ENCODE measurements at places on chromosomes 4 and X. TPM values are rescaled to one million over a fixed set of nuclear protein-coding genes. Genes with fewer than 3 reads are reported as not detected.

Gene FAM47E
- not detected for total RNA-seq

DNA sequence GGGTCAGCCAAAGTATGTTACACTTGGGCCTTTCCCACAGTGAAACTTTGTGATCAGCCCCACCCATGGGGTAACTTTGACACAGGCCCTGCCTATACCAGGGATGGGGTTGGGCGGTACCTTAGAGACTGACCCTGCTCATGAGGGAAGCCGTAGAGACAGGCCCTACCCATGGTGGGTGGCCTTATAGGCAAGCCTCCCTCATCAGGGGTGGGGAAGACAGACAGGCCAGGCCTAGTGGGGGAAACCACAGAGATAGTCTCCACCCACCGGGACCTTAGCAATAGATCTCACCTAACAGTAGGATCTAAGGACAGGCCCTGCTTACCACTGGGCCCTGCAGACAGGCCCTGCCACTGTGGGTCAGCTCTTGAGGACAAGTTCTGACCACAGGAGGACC lies 6.8 kb downstream of the PLP2 start:
- no peak overlapping the region for H3K4me3 ChIP-seq
- no peak overlapping the region for H3K27ac ChIP-seq
- no peaks in the 10 kb centered on the region for H3K27me3 ChIP-seq
- DNase-seq, result no peak
- peaks cover 12% of the 10 kb centered on the region for H3K4me1 ChIP-seq

GRCh38 chr4:105194328-105195231 lies 47.9 kb downstream of the TET2 start:
- H3K4me1 ChIP-seq, result peaks cover 76% of the 10 kb centered on the region
- peak overlapping the region; percentile 92 for H3K27ac ChIP-seq
- DNase-seq, result no peak
- H3K27me3 ChIP-seq, result no peaks in the 10 kb centered on the region
- peak overlapping the region; percentile 21 for H3K4me3 ChIP-seq
- H3K36me3 ChIP-seq, result peaks cover 11% of the 10 kb centered on the region

DNA sequence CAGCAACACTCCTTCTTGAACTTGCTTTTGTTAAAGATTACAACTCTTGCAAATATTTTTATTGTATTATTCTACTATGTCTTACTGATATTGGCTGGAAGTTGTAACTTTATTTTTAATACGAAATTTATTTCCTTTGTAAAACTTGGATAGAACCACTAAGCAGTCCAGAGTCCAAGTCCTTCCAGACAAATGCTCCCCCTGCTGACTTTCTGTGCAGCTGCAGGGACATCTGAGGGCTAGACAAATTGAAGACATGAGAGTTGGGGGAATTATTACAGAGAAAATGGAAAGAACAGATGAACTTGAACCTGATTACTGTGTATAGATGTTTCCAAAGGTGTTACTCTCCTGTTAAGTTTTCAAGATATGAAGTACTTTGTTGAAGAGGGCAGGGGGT lies 238.8 kb downstream of the GRIA3 start:
- H3K27me3 ChIP-seq, result peaks cover 8% of the 10 kb centered on the region
- no peak overlapping the region for H3K4me3 ChIP-seq
- no peaks in the 10 kb centered on the region for H3K36me3 ChIP-seq
- DNase-seq, result no peak
- no peaks in the 10 kb centered on the region for H3K4me1 ChIP-seq
- no peak overlapping the region for H3K27ac ChIP-seq

DNA sequence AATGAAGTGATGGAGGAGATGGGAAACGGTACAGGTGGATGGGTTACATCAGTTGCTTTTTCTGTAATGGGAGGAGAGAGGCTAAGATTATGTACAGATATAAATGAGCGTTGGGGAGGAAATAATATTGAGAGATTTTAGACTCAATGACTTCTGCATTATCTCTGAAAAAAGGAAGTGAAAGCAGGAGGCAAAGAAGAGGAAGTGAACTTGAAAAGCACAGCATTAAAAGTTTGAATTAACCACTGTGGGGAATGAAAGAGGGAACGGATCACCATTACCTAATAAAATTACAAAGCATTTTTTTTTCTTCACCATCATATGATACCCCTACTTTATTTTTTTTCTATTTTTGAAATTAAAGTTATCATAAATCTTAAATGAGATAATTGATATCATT lies 1025.5 kb downstream of the RPA4 start:
- H3K27ac ChIP-seq, result no peak overlapping the region
- H3K4me3 ChIP-seq, result no peak overlapping the region
- no peak for DNase-seq
- no peaks in the 10 kb centered on the region for H3K4me1 ChIP-seq
- peaks cover 2% of the 10 kb centered on the region for H3K36me3 ChIP-seq

Gene PDE6B
- 18.9 TPM for total RNA-seq

DNA sequence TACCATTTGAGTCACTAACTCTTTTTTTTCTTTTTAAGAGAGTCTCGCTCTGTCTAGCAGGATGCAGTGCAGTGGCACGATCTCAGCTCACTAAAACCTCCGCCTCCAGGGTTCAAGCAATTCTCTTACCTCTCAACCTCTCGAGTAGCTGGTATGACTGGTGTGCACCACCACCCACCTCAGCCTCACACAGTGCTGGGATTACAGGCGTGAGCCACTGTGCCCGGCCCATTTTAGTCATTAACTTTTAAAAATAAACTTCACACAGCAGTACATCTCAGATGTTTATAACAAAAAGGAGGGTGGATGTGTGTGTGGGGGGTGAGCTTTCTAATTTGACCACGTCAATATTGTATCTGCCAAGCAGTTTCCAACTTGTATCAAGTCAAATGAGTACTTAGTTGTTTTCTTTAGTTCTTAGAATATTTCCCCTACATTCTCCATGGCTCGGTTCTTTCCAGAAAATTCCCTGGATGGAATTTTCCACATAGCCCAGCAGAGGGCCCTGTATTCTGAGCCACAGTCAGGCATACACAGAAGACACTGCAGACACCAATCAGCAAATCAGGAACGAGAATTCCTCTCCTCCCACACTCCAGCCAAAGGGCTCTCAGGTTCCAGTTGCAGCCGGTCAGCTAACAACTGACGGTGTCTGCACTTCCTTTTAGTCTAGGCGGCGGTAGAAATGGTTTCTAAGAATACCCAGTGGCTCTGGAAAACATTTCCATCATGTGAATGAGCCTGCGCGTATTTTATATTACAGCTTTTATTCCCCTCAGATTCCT lies 20.1 kb upstream of the ARAF start:
- H3K36me3 ChIP-seq, result no peaks in the 10 kb centered on the region
- H3K27ac ChIP-seq, result no peak overlapping the region
- DNase-seq, result no peak
- H3K4me1 ChIP-seq, result no peaks in the 10 kb centered on the region
- H3K27me3 ChIP-seq, result peaks cover 11% of the 10 kb centered on the region
- H3K4me3 ChIP-seq, result no peak overlapping the region
